Stimulated activated memory B cell treated with anti-CD40 and anti-IgM and Interleukin-4, amounts not matched to agents 10 μg/mL and 1 μg/mL and 100 μg/mL, for 72 hours (primary cell): ENCODE measurements at places on chromosomes 3 and 15.

- ATAC-seq: peak; percentile 73
These were observed 8.3 kb downstream of the ANXA2 start for GRCh38 chr15:60389261-60390077.

GRCh38 chr3:163622384-163622783 lies 1455.9 kb downstream of the SI start:
- no peak for ATAC-seq

- no peak for ATAC-seq
These were observed 10.2 kb upstream of the C15orf61 start for GRCh38 chr15:67510597-67511190.

DNA sequence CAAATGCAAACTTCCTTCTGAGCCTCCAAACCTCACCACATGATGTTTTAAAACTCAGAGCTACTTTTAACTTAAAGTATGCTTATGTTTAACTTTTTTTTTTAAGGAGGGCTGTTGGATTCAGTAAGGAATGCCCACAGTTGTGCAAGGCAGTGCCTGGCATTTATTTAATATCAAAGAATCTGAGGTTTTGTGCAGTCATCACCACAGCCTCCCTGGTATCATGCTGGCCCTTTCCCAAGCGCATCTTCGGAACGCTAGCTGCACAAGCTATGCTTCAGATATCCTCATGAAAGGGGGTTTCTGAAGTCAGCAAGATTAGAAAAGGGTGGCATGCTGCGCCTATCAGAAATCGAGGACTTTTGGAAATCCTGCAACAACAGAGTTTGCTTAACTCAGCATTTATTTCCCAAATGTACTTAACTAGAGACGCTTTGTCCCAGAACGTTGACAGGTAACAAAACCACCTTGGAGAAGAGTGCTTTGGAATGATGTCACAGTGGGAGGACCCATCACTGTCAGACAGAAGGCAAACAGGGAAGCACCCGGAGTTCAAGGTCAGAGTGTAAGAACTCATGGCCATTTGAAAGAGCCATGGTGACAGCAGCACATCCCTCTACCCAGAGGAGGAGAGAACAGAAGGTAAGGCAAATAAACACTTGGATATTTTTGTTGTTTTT lies 120.2 kb upstream of the IGF1R start:
- ATAC-seq: no peak

- ATAC-seq: no peak
These were observed 161.6 kb downstream of the GAP43 start for GRCh38 chr3:115784739-115785536.

DNA sequence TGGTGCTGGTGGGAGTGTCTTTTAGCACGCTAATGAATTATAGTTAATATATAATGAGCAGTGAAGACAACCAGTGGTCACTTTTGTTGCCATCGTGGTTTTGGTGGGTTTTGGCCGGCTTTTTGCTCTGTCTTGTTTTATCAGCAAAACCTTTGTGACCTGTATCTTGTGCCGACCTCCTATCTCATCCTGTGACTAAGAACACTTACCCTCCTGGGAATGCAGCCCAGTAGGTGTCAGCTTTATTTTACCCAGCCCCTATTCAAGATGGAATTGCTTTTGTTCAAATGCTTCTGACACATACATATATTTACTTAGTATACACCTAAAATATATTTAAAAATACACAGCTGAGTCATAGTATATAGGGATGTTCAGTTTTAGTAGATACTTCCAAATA lies 770.3 kb downstream of the PDCD6IP start:
- no peak for ATAC-seq

GRCh38 chr15:48292458-48292857 lies 38.8 kb upstream of the DUT start:
- ATAC-seq: peak; percentile 48

DNA sequence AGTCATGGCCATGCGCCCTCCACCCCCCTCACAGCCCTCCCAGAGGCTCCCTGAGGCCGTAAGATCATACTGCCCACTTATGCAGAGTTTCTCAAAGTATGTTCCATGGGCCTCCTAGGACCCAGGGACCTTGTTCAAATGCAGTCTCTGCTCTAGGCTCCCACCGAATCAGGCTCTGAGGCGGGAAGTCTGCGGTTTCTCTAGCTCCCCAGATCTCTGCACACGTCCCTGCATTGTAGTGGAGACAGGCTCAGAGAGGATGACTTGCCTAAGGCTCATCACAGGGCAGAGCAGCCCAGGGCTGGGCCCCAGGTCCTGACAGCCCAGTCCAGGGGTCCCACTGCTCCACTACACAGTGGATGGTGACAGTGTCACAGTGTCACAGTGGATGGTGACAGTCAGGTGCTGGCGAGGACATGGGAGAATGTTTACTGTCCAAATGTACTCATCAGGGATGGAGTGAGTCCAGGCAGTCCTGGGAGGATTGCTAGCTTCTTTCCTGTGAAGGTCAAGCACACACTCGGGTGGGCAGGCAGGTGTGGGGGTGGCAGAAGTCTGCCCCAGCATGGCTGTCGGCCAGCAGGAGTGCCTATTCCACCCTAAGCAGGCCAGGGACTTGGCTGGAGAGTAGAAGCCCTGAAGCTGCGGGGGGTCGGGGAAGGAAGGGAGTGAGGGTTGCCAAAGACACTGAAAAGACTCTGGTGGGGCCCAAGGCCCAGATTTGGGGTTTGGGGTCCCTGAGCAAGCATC lies 12.4 kb downstream of the ANKRD63 start:
- ATAC-seq: no peak

DNA sequence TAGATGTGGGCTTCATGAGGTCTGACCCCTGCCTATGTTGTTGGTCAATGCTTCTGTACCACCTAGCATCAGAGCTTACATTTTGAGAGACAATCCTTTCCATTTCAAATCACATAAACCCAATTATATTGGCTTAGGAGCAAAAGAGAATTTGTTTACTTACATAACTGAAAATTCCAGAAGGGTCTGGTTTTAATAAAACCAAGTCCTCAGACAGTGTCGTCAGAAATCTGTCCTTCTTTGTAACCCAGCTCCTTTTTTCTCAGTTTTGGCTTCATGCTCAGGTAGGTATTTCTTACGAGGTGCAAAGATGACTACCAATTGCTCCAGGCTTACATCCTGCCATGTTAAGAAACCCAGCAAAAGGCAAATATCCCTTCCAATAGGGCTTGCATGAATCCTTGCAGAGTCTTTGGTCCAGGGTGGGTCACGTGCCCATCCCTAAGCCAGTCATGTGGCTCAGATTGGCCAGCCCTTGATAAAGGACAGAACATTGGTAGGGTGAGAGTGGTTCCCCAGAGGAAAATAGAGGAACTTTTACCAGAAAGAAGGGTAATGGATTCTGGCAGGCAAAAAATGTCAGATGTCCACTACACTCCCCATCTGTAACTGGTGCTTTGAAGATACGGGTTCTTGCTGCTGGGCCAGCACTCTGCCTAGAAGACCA lies 50.2 kb upstream of the VILL start:
- no peak for ATAC-seq

DNA sequence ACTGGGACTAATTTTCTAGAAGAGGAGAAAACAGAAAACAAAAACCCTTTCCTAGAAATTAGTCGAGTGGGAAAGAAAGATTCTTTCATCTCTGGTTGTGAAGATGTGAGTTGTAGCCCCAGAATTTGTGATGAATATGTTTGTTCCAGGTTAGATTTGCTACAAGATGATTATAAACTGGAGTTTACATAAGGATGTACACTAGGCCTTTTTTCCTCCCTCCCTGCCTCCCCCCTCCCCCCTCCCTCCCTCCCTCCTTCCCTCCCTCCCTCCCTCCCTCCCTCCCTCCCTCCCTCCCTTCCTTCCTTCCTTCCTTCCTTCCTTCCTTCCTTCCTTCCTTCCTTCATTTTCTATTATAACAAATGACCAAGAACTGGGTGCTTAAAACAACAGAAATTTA lies 1502.0 kb downstream of the SI start:
- no peak for ATAC-seq

GRCh38 chr3:127549826-127550467 lies 40.6 kb downstream of the TPRA1 start:
- ATAC-seq: no peak

DNA sequence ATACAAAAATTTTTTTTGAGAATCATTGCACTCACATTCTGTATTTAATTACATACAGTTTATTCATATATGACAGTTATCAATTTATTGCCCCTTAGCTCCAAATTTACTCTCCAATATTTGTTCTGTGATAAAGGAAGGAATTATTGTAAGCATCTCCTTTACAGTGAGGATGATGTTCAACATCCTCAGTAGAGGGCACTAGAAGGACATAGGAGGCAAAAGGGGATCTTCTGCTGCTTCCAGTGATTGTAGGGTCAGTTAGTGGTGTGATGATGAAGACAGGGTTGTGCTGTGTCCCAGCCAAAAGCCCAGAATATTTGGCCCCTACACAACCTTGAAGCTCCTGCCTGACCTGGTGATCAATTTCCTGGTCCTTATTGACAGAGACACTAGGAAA lies 89.9 kb upstream of the DCBLD2 start:
- ATAC-seq: peak; percentile 34

DNA sequence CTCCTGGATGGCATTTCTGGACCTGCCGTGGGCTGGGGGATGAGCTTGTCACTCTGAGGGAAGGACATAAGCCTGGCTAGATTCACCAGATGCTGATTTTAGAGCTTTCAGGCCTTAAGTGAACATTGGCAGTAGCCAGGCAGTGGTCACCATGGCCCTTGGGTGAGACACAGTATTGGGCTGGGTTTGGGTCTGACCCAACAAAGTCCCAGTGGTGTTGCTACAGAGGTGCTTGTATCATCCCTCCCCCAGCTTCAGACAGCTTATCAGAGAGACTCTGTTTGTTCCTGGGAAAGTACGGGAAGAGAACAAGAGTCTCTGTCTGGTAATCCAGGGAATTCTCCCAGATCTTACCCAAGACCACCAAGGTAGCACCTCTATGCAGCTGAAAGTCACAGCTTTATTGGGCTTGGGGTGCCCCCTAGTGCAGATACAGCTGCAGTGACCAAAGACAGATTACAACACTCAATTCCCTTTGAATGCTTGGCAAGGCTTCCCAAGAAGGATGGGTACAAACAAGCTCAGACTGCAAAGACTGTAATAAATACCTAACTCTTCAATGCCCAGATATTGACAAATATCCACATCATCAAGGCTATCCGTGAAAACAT lies 9.8 kb upstream of the RUVBL1 start:
- ATAC-seq: no peak

GRCh38 chr3:20288050-20288449 lies 102.0 kb upstream of the SGO1 start:
- no peak for ATAC-seq

- no peak for ATAC-seq
These were observed 43.5 kb downstream of the FGD5 start for GRCh38 chr3:14862303-14862660.

DNA sequence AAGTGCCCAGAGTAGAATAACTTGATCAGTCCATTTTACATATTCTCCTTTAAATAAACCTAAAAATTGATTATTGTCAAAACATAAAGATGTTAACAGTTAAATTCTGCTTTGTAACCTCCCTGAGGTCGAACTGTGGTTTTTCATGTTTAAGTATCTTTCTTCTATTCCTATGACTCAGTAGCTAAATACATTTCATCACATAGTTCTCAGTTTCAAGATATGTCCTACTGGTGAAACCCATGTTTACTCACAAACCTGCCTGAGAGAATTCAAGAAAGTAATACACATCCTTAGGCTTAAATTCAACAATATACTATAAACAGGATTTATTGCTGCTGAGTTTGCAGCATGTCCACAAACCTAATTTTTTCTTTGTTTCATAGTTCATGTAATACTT lies 692.9 kb downstream of the ZPLD1 start:
- no peak for ATAC-seq

DNA sequence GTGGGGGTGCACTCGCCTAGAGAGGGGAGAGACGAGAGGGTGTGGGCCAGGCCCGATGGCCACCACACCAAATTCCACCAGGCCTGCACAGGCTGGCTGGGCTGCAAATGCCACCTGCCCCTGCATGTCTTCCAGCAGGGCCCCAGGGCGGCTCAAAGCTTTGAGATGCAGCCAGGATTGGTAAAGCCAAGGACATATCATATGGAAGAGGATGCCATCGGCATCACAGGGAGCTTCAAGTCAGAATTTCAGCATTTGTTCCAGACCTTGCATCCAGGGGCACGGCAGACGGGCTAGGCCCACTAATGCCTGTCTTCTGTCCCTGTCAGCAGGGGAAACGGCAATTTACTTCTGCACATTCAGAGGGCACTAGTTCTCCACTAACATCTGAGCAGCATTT lies 97.8 kb downstream of the NUP210 start:
- ATAC-seq: no peak

DNA sequence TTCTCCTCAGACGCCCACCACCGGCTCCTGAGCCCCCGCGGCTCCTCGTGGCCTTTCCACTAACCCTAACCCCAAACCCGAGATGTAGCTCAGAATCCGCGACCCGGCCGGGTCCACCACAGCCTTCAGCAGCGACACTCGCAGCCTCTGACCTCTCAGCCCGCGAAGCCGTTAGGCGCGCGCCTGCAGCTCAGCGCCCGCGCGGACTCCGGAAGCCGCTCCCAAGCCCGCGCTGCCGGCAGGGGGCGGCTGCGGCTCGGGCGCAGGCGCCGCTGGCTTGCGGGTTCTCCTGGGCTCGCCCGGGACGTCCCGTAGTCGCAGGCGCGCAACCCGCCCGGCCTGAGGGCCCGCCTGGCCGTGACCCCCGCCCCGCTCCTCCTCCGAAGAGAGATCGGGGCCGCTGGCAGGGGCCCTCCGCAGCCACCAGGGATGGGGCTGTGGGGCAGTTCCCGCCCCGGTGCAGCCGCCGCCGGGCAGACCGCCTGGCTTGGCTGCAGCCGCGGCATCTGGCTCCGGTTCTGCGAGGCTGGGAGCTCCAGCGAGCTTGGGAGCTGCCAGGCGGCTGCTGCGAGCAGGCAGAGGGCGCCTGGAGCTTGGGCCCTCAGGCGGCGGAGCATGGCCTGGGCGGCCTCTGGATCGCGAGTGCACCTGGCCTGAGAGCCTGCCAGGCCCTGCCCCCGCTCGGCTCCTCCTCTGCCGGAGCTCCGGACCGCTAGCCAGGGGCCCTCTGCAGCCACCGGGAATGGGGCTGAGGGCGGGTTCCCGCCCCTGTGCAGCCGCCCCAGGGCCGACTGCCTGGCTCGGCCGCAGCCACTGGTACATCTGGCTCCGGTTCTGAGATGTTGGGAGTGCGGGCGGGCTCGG lies 120.7 kb downstream of the LMLN start:
- peak; percentile 95 for ATAC-seq

- ATAC-seq: no peak
These were observed 135.0 kb upstream of the WNT5A start for GRCh38 chr3:55622116-55622515.
